Mucosa of descending colon (tissue), 3 donors: ENCODE measurements at places on chromosomes 3 and 15. TPM values are rescaled to one million over a fixed set of nuclear protein-coding genes. Genes with fewer than 3 reads are reported as not detected.

Gene TGM4
- total RNA-seq: not detected

Gene FHIT
- total RNA-seq: 18.6 TPM

DNA sequence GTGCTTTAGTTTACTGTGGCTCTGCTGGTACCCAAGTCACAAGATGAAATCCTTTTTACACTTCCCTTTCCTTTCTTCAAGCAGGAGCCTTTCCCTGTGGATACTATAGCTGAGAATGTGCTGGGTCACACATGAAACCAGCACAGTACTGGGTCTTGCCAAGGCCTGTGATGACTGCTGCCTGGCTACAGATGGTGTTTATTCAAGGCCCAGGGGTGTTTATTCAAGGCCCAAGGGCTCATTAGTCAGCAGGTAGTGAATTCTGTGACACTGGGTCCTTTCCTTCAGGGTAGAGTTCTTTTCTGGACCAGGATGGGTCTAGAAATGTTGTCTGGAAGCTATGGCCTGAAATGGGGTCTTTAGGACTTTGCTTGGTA, 99.4 kb downstream of the SH3GL3 start:
- DNase-seq: no peak

- DNase-seq: peak; percentile 82
These were observed 8.3 kb upstream of the CSPG4 start for GRCh38 chr15:75720787-75721479.

DNA sequence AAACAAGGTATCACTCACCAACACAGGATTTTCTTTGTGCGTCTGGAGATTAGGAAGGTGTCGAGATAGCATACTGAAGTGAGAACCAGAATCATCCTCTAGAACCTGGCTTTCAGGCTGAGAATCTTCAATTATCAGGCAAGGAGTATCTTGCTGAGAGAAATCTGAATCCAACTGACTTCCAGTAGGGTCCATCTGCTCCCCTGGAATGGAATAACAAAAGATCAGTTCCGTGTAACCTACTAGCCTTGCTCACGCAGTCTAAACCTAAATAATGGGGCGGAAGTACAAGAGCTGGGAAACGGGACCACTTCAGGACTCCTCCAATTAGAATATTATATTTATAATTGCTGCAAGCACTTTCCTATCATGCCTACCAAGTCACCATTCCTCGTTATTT, 690 bp downstream of the TP53BP1 start:
- DNase-seq: no peak

DNA sequence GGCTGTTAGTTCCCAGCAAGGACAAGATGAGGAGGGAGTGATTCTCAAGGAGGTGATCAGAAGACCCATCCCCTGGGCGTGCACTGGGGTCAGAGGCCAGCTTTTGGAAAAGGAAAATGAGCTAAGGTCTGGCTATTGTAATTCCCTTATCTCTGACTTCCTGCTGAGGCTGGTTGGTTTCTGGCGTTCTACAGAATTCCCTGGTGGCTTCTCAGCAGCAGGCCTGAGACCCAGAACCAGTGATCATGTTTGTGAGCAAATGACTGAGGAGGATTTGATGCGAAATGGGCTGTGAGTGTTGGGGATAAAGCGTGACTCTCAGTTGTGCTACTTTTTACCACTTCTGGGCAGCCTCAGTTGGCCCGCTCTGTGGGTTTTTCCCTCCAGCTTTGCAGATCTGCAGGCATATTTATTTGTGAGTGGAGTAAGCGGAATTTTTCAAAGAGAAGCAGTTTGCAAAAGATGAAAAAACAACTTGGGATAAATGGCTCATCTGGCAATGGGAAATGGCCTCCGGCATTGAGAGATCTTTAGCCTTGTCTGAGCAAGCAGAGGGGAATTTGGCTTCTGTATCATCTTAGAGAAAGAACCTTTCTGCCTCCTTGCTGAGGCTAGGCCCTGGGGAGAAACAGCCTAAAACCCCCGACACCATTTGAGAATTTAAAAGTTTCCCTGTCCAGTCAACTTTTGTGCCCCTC, 102.7 kb downstream of the SLCO3A1 start:
- DNase-seq: no peak

DNA sequence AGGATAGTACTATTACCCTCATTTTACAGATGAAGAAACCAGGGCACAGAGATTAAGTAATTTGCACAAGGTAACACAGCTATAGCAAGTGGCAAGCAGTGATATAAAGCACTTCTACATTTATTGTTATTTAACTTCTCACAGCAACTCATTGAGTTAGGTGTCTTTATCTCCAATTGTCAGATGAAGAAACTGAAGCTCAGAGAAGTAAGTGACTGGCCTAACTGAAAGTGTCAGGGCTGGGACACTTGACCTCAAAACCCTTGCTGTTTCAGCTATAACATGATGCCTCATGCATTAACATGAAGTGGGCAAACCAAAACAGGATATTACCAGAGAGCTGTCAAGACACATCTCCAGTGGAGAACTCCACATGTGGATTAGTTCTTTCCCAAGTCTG, 65.8 kb upstream of the LEKR1 start:
- DNase-seq: no peak
